Activated CD4-positive, alpha-beta memory T cell treated with anti-CD3 and anti-CD28 coated beads, Interleukin-2, amount 10 ng/mL, durations not matched to agents 7 days and 5 days (primary cell): ENCODE measurements at places on chromosomes 4 and X.

DNA sequence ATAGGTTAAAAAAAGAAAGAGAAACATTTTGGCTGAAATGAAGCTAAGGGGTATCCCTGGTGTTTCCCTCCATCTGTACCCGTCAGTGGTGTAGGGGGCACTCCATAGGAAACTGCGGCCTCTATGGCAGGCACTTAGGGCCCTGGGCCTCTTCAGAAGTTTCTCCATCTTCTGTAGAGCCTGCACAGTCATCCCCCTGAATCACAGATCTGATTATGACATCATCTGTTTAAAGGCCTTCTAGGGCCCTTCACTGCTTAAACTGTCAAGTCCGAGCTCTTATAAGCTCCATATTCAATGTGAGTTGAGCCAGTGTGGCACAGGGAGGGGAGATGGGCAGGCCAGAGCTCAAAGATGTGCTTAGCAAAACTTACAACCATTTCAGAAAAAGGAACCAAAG, 241.3 kb downstream of the NR3C2 start:
- DNase-seq: no peak

GRCh38 chrX:115023811-115024210, 6.4 kb upstream of the IL13RA2 start:
- no peak for DNase-seq

GRCh38 chrX:119067023-119067739, 5.6 kb upstream of the CT47C1 start:
- DNase-seq: peak; percentile 18

DNA sequence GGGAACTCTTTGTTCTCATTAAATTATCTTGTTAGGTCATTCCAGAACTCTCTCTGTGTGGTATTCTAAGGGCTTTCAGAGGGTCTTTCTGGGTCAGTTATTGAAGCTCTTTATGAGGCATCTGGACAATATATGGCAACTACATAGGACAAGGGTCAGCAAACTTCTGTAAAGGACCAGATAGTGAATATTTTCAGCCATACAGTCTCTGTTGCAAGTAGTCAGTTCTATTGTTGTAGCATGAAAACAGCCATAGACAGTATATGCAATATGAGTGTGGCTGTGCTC, 35.1 kb downstream of the HADH start:
- DNase-seq: no peak

DNA sequence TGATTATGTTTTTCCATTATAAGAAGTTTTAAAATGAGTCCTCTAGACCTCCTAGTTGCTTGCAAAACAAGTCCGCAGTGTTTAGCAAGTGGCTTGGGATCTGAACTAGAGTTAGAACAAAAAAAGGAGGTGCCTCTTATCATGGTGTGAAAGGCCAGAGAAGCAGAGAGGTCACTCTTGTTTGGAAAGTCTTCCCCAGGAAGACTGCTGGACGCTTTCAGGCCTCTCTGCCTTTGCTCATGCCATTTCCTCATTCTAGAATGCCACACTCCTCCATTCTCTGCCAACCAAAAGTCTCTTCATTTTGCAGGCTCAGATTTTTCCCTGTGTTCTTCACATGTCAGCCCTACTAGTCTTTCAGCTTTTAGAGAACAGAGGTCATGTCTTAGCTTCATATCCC, 14.9 kb downstream of the PARM1 start:
- DNase-seq: no peak

DNA sequence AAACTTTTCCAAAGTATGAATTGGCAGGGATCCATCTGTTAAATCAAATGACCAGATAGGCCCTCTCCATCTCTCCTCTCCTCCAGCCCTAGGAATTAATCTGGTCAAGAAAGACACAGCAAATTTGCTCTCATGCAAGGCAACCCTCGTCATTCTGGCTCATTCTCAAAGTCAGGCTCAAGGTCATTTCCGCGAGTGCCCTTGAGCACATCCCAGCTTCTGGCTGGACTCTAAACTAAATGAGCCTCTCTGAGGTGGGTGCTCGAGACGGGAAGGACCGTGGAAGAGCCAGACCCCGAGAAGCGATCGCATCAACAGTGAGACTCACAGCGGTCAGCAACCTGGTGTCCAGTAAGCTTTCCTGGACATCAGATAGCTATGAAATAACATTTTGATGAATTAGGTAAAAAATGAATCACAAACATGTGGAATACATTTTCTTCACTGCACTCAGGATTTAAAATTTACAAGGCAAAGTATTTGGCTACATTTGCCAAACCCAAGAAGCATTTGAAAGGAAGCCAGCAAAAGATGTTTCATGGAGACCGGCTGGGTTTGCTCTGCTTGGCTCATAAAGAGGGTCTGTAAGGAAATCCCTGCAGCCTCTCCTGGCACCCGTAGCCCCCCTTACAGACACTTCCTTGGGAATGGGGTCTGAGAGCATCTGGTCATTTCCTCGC, 121.0 kb downstream of the ENPP6 start:
- DNase-seq: no peak
